KG1 (cell line): ENCODE measurements at places on chromosomes 2 and 18.

- no peak for DNase-seq
These were observed 285.1 kb downstream of the TMX3 start for GRCh38 chr18:68429841-68430240.

GRCh38 chr2:227503433-227504406, 31.8 kb downstream of the AGFG1 start:
- DNase-seq = no peak

DNA sequence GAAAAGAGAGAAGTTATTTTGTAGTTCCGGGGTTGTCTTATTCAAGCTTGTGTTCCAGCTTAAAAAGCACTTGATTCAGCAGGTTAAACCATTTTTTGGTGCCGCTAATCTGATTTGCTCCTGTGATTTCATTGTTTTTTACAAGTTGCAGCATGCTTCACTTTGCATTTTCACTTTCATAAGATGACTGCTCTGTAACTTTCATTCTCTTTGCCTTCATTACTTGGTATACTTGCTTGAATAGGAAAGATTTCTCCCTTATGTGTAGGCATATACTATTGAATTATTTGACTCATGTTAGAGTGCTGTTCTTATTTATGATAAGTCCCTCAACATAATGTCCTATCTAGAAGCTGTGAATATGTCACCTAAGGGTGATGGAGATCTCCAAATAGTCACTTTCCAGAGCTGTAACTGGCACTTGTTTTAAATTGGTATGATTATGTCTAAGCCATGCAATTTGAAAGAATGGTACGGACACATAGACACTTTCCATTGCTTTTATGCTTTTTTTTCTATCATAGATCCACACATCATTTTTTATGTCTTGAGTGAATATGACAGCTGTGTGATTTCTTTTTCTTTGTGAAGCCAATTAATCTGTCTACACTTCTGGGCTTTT, 254.5 kb downstream of the DSEL start:
- no peak for DNase-seq

GRCh38 chr2:140880573-140880972, 1250.2 kb downstream of the LRP1B start:
- DNase-seq = no peak

GRCh38 chr18:8480506-8481328, 128.5 kb upstream of the RAB12 start:
- no peak for DNase-seq

DNA sequence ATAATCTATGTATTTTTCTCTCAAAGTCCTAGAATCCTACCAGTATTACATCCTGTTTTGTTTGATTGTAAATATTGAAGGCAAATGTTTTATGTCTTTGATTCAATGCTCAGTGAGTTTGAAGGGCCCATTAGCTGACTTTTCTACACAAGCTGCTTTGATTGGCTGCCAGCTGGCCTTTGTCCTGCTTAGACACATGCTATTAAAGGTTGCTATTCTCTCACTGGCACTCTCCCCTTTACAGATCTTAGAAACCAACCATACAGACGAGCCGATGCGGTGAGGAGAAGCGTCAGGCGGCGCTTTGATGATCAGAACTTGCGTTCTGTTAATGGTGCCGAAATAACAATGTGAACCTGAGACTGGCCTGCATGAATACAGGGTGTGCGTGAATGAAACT, 69.7 kb downstream of the PRPF40A start:
- DNase-seq = no peak

- DNase-seq = no peak
These were observed 333.3 kb upstream of the ACVR2A start for GRCh38 chr2:147511491-147511948.

- no peak for DNase-seq
These were observed 15.0 kb downstream of the RND3 start for GRCh38 chr2:150472511-150472899.

GRCh38 chr2:135840601-135841000, 3.6 kb upstream of the LCT start:
- no peak for DNase-seq

DNA sequence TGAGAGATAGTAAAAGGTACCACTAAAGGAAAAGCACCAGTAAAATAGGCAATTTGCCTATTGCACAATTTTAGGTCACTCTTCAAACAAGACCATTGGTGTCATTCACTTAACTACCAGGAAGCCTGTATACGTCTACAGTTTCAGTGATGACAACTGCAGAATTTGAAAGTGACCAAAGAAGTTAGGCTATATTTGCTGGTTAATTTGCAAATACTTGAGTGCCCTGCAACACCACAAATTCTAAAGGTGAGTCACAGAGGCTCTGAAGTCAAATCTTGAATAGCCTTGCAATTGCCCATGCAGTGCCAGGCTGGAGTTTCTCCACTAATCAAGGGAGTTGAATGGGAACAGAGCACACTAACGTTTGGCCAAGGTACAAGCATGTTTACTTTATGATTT, 128.7 kb upstream of the CCDC68 start:
- no peak for DNase-seq

DNA sequence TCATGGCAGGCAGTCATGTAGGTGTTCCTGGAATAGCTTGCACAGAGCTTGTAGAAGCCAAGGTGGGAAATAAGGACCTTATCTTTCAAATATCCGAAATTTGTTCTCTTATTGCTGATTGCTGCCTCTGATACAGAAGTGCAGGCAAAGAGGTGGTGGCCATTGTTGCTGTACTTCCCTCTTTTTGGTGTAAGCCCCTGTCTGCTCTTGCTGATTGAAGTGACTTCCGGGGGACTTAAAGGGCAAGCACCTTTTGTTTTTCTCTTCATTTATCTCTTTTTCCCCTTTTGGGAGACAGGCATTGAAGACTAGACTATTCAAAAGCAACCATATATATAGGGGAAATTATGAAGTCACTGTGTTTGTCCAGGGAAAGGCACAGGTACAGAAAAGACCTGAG, 131.6 kb upstream of the OTX1 start:
- DNase-seq = no peak

DNA sequence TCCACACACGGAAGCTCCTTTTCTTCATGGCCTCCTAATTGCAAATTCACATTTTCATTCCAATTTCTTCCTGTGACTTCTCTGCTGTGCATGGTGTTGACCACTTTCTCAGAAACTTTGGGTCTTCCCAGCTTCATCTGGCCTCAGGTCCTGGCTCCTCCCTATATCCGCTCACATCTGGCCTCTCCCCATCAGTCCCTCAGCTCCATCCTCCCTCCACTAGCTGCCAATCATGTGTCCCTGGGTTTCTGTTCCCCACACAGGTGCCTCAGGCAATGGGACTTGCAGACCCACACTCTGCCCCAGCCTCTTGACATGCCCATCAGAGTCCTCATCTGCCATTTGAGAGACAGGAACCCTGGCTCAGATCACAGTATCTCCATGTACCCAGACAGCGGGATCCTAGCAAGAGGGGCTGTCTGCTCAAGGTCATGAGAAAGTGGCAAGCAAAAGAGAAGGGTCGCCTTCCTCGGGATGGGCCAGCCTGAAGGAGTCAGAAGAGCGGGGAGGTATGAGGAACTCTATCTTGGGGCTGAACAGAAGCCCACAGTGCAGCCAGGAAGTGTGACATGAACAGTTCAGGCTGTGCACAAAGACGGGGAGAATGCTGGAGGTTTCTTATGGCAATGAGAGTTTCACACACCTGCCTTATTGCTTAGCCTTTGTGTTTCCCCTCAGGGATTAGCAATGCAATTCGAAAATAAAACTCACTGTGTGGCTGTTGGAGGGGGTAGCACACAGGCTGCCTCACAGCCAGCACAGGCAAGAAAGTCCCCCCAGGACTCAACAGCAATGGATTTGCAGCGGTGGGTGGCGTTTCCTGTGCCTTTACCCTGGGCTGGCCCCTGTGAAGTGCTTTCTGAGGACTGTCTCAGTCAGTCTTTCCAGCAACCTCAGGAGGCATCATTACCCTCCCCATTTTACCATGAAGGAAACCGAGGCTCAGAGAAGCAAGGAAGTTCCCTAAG, 69.5 kb downstream of the COPS8 start:
- no peak for DNase-seq

DNA sequence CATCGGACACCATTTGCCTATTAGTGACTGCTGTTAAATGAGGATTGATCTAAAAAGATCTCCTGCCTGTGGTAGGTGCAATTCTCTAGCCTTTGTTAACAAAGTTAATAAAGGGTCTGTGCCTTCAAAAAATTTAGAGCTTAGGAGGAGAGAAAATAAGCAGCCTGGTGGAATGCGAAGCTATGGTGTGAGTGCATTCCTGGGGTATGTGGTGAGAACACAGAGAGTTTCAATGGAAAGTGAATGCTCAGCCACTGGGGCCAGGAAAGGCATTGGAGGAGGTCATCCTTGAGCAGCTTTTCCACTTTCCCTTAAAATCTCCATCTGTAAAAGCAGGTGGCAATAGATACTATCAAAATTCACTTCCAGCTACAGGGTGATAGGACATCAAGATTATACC, 331.2 kb upstream of the LRATD1 start:
- no peak for DNase-seq

DNA sequence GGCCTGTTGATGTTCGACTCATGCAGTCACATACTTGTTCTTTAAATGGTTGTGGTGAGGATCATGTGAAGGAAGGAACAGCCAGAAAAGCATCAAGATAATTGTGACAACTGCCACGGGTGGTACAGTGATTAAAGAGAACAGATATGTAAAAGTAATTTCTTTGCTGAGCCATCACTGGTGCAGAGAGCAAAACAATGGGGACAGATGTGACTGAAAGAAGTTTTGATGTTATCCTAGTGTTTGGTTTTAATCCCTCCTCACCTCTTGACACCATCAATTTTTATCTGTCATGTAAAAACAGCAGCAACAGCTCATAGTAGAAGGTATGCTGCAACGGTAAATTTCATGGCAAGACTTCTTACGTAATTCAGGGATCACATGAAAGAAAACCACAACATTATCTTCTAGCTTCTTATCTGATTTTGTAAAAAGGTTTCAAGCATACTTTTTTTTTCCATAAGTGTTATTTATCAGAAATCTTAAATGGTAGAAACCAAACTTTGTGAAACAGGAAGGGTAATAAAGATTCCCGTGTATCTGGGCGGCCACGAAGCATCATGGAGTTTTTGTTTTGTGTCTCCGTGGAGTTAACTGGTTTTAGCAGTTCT, 65.2 kb downstream of the PLCL1 start:
- no peak for DNase-seq

DNA sequence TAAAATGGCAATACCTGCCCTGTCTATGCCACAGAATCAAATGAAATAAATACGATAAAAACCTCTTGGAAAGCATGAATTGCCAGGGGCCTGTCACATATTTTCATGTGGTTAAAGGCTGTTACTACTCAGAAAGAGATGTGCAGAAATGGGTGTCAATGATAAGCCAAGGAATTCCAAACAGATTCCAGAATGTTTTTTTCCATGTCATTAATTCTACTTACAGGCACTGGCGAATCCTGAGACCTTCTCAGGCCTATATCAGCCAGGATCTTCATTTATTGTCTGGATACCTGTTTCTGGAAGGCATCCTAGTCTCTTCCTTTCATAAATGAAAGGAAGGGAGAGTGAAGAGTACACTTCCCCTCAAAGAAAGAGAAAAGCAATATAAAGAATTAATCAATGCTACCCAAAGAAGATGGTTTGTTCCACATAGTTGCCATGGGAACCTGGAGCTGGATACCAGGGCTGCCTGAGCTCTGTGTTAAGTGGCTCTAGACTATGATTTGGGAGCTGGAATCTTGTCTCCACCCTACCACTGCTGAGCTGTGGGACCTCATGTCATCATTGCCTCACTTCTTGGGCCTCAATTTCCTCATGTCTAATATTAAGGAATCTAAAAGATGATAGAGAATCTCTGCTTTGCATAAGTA, 335.1 kb upstream of the SKOR2 start:
- DNase-seq = no peak

GRCh38 chr18:76445741-76446232, 49.3 kb downstream of the ZNF516 start:
- DNase-seq = no peak

DNA sequence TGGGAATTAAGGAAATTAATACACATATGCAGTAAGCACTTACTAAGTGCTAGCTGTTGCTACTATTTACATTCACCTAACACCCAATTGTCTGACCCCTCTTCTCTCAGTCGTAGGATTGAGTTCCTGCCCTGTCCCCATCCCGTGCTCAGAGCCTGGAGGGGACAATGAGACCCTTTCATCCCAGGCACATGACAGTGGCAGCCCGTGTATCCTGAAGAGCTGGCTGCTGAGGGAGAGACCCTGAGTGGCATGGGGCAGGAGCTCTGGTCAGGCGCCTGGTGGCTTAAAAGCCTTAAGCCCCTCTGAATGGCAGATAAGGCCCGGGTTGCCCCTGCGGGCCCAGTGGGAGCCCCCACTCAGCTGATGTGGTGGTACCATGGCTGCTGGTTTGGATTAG, 99.0 kb downstream of the DYSF start:
- DNase-seq = no peak

DNA sequence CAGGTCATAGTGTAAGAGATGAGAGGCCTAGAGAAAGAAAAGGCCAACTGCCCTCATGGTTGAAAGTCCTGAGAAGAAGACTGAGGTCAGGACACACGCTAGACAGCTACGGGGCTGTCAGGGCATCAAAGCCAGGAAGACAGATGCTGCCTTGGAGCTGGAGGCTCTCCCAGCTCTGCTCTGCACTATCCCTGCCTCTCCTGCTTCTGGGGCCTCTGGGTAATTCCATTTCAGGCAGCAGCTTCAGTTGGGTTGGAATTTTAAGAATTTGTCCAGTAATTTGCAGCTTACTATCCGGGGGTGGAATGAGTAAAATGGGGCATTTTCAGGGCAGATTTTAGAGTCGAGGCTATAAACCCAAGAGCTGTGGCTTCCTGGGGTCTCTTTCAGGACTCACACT, 76.2 kb upstream of the CTAGE1 start:
- no peak for DNase-seq

GRCh38 chr2:159946326-159946999, 116.0 kb downstream of the PLA2R1 start:
- DNase-seq = no peak

- DNase-seq = no peak
These were observed 43.0 kb downstream of the CAPN13 start for GRCh38 chr2:30764021-30764800.

- DNase-seq = no peak
These were observed 158.3 kb downstream of the CERS6 start for GRCh38 chr2:168614172-168615018.

GRCh38 chr18:74540652-74541421, 6.5 kb downstream of the CNDP1 start:
- no peak for DNase-seq

GRCh38 chr2:105518897-105519296, 120.0 kb upstream of the FHL2 start:
- no peak for DNase-seq

DNA sequence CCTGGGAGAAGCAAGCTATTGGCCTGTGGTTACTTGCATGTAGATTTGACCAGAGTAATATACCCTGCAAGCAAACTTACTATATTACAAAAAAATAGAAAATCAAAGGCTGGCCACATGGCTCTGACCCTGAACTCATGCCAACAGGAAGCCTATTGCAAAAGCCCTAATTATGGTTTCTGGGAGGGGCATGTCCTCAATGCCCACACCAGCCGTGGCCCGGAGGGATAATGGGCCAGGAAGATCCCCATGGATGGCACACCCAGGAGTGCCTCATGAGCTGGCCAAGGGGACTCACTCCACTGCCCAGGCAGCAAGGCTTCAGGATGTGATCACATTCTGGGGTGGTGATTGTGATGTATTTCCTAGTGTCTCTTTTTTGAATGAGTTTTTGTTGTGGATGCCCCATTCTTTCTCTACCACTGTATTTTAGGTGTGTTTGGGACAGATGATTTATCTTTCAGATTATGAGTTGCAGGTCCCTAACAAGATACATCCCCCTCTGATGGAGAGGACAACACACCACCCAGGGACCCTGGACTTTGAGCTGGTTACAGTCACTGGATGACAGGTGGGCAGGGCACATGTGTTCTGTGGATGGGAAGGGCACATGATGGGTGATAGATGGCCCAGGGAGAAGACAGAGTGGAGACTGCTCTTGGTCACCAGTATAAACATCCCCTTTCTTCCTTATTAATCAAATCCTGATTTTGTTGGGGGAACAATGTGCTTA, 18.7 kb upstream of the TFCP2L1 start:
- DNase-seq = no peak
